ENCODE measurements at places on chromosomes 12 and 14.
A peak's percentile ranks its signal among the peaks of the same experiment; 100 is the strongest.

- DNase-seq: no peak
Measured at GRCh38 chr12:111925171-111925570, 83.1 kb downstream of the MAPKAPK5 start.

- no peak for DNase-seq
Measured at GRCh38 chr12:125549171-125549570, 483.9 kb downstream of the AACS start.

DNA sequence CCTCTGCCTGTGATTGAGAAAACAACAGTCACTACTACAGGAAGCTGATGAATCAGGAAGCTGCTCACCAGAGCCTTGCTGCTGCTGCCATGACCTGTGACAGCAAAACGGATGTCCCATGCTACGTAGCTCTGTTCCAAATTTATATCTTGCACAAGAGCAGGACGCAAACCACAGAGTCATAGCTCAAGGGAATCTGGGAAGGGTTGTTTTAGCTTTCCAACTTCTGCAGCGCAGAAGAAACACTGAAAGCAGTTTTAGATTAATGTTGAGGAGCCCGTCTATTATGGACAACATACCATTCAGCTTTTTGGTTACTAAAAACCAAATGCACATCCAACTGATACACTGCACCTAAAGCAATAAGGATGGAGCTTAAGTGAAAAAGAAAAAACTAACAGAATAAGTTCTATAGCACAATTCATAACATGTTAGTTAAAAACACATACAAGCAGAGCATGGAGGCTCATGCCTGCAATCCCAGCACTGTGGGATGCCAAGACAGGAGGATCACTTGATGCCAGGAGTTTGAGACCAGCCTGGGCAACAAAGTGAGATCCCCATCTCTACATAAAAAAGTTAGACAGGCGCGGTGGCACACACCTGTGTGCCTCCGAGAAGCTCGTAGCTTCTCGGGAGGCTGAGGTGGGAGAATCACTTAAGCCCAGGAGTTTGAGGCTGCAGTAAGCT lies 1.7 kb upstream of the ANKRD33 start:
- peak; percentile 38 for DNase-seq

GRCh38 chr12:118098401-118098800 lies 5.4 kb downstream of the VSIG10 start:
- DNase-seq: no peak

- no peak for DNase-seq
Measured at GRCh38 chr12:81450920-81451739, 308.0 kb downstream of the PPFIA2 start.

DNA sequence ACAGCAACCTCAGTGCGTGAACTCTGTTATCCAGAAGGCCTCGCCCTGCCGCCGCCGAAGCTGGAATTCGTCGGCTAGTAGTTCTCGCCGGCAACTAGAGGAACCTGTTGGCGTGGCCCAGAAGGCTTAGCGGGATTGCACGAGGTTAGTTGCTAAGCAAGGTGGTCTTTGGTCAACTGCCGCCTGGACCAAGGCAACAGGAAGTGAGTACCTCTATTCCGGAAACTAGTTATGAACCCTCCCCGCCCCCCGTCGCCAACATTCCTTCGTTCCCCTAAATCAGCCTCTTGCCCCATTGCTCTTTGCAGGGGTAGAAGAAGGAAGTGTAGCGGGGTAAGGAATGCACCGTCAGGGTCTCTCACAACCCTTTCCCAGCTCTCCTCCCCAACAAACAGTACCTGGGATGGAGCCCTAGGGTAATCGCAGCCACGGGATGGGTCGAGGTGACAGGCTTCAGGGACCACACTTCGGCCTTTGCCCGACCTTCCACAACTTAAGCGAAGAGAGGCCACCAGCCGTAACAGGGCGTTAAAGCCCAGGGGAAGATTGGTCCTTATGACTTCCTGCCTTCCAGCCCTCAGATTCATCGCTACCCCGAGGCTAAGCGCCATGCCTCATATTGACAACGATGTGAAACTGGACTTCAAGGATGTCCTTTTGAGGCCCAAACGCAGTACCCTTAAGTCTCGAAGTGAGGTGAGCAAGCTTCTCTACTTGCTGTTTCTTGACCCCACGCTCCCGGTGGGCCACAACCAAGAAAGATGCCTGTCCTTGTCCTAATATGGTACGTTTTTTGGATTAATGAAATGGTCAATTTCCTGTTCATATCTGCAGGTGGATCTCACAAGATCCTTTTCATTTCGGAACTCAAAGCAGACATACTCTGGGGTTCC lies at the start of gene GMPR2:
TSS of gene GMPR2 (plus strand) at position 285 of the 893 bp plus-strand sequence. CDS start at position 610, 325 bp downstream.
- no peak for DNase-seq

DNA sequence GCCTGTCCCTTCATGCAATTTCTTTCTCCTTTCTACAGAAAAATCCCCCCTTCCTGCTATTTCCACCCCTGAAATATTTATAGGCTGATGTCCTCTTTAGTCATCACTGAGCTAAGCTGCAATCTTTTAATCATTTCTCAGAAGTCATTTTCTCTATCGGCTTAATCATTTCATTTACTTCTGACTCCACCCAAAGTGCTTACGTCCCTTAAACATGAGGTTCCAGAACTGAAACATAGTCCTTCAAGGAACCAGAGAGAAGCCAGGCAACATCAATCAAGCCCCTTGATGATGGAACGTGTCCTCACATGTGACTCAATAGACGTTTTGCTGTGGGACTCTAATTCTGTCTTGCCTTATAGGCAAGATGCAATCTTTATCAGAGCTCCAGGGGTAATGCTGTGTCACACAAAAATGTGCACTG lies 148.7 kb upstream of the KRR1 start:
- DNase-seq: no peak

DNA sequence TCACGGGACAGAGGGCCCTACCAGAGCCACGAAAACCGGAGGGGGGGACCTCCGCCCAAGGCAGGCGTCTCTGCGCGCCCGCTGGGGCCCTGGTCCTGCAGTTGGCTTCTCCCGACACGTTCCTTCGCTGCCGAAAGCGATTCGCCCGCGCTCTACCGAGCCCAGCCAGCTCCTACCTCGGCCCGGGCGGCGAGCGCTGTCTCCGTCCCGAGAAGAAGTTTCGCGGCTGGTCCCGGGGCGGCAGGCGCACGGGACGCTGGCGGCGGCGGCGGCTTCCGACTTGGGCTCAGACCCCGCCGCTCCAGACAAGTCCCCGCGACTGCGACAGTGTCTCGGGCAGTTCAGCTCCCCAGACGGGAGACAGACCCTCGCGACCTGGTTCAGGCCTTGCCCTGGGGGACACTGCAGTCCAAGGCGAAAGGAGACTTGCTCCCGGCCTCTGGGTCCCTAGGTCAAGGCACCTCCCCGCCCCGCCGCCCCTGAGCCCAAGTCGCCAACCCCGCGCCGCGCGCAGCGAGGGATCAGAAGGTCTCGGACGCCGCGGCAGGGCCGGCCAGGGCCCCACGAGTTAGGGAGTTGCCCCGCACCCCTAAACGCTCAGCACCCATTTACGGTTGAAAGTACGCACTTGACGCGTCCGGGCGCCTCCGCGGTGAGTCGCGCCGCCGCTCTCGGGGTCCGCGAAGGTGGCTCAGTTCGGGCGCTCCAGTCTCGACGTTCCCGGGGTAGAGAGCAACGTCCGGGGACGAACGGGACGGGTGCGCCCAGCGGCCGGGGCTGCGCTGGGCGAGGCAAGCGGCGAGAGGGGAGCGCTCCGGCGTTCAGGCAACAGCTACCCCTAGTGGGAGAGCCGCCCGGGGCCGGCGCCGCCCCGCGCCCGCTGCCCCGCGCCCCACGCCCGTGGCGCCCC lies 1.4 kb upstream of the DIO3 start:
- no peak for DNase-seq

GRCh38 chr14:28767853-28768741 lies 1.5 kb downstream of the FOXG1 start:
- no peak for DNase-seq

DNA sequence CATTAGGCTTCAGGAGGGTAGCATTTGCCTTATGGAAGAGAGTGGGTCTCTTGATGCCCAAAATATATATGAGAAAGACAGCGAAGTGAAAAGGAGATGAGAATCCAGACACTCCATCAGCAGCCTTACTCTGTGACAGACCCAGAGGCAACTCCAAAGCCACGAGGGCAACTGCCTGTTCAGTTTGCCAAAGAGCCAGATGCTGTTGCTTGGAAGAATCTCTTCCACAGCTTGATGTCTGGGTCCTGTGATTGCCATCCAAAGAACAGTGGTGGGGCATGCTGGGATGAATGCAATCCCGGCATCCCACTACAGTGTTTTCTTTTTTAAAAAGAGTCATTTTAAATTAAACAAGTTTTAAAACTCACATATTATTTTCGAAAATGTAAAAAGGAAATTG lies 10.9 kb upstream of the OTX2 start:
- no peak for DNase-seq

- no peak for DNase-seq
Measured at GRCh38 chr14:77105145-77105939, 7.3 kb downstream of the CIPC start.

DNA sequence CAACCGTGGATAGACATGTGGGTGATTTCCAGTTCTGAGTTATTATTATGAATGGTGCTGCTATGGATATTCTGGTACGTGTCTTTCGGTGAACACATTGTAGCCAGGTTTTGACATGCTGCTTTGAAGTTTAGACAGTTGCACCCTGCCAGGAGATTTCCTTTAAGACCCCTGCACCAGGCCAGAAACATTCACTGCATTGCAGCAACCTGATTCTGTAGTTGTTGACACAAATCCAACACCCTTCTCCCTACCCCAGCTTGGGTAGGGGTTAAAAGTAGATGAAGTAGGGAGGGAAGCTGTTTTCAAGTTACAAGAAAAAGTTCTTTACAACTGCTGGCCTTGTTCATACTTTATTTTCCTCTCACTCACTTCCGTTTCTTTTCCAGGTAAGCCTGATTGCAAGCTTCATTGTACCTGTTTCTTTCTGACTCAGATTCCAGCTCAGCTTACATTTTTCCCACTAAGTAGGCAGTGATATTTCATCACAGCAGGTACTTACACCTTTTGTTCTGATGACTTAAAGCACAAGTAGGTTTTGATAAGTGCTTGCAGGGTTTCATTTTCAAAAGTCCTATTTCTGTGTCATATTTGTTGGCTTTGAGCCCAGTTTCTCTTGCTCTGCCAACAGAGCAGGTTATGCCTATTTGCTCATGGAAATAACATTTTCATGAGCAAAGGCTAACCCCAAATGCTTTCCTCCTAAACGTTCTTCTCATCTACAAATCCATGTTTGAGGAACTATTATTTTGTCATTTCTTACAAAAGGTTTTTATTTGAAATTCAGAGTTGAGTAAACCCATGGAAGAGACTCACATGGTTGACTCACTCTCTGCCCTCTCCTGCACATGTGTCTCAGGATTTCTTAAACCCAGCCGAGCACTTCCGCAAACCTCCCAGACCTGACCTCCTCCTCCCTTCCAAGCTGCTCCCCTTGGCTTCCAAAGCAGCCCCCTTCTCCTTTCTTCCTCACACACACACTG lies 12.1 kb upstream of the LTA4H start:
- DNase-seq: peak; percentile 76

- DNase-seq: no peak
Measured at GRCh38 chr14:21258005-21258888, 11.0 kb downstream of the HNRNPC start.

GRCh38 chr14:20667957-20668356 lies 16.4 kb upstream of the RNASE4 start:
- DNase-seq: no peak

DNA sequence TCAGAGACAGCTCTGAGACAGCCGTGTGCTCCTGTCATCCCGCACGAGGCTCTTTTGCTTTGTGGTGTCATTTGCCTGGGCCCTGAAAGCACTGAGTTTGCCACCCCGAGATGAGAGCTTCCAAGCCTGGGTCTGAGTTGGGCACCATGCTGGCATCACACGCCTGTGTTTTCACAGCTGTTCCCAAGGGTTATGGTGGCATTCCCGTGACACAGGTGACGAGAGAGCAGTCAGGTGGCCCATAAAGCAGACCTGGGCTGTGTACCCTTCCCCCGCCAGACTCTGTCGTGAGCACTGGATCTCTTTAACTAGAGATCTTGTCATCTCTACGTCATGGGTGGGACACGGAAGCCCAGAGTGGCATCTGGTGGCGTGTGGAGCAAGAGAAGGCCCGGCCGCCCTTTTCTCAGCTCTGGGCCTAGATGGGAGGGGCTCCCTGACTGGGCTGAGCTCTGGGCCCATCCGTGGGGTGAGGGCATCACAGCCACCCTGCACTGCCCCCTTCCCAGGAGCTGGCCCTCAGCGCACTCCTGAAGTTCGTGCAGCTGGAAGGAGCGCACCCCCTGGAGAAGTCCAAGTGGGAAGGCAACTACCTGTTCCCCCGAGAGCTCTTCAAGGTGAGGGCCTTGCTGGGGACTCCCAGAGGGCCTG lies 2.6 kb downstream of the NOC4L start:
- no peak for DNase-seq

GRCh38 chr14:50821510-50822464 lies 9.2 kb downstream of the NIN start:
- peak; percentile 48 for DNase-seq

DNA sequence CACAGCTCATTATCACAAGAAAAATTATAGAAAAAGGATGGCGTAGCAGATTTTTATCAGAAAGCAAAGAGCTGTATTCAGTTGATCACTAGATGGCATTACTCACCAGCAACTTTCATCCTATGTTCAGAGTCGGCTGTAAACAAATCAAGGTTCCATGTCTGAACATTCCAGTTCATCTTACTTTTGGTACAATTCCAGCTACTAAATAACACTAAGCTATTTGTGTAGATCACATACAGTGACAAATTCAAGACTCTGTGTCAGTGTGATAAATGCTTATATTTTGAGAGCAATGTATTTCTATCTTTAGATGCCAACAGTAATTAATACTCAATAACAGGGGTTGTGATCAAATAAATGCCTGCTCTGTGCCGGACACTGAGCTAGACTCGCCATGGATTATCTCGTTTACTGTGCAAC lies 30.1 kb downstream of the NRDE2 start:
- peak; percentile 4 for DNase-seq

- no peak for DNase-seq
Measured at GRCh38 chr12:25207846-25208245, 12.8 kb downstream of the ETFRF1 start.

DNA sequence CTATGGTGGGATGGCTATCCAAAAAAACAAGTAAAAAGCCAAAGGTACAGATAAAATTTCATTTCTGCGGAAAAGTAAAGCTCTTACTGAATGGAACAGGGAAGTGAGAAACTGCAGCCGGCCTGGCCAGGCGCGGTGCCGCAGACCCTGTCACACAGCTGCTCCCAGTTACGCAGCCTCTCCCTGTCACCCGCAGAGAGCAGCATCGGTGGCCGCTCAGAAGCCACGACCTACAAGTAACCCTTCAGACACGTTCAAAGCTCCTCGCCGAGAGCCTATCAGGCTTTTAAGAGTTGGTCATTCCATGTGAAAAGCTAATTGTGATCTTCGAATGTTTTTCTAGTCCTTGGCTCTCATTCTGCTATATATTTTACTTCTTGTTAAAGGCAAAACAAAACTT lies 11.0 kb upstream of the ANKLE2 start:
- no peak for DNase-seq

- DNase-seq: no peak
Measured at GRCh38 chr12:79521576-79521975, 169.2 kb downstream of the PAWR start.

GRCh38 chr12:67873355-67873754 lies 115.9 kb upstream of the IFNG-AS1 start:
- no peak for DNase-seq
